ENCODE measurements at places on chromosomes 7 and 10.

DNA sequence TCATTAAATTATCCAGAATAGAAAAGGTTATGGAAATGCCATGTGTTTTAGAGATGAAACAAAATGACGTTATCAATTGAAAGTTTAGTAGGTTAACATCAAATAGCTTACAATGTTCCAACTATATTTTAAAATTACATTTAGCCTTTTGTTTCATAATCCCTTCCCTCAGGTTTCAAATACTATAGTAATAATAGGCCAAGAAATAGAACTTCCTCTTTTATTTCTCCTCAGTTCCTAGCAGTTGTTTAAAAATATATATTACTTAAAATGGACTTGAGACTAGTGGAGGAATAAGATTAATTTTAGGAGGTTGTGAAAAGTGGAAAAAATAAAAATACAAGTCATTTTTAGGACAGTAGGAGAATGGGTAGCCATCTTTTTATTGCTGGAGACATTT, 16.4 kb upstream of the PDSS1 start:
- DNase-seq, result no peak

- DNase-seq, result no peak
Measured at GRCh38 chr7:130384371-130384801, 4.1 kb downstream of the CPA1 start.

GRCh38 chr7:36204929-36205635, 52.0 kb downstream of the EEPD1 start:
- no peak for DNase-seq

DNA sequence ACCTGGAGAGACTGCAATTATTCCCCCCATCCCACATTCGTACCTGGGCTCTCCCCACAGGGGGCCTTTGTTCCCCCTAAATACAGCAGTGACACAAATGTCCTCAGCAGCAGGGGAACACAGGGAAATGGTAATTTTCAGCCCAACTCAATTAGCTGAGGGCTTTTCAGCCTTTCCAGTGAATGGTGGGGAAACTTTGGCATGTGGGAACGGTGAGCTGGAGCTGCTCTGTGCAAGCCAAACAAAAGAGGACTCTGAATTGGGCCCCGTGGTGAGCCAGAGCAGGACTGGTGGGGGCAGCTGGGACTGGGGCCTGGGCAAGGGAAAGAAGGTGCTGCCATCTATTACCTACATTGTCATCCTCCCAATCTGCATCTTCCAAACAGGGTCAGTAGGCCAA, 51.0 kb downstream of the FBXW4 start:
- DNase-seq, result no peak
